Cortex of kidney (tissue), 1 donor: ENCODE measurements at places on chromosomes 11 and 22.
A peak's percentile ranks its signal among the peaks of the same experiment; 100 is the strongest.

DNA sequence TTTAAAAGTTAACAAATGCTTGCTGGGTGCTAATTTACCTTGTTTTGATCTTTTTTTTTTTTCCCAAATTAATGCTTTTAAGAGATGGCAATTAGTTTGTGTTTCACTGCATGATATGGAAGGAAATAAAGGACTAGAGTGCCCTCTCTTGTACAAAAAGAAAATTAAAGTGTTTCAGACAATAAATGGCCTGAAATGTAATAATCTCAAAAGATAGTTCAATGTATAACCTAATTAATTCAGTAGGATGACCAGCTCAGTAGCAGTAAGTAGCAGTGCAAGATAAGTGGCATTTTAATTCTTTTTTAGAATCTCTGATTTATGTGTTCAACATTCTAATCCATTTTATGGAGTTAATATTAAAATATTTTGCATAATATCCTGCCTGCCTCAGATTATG, 39.9 kb upstream of the MYO18B start:
- no peak for DNase-seq

DNA sequence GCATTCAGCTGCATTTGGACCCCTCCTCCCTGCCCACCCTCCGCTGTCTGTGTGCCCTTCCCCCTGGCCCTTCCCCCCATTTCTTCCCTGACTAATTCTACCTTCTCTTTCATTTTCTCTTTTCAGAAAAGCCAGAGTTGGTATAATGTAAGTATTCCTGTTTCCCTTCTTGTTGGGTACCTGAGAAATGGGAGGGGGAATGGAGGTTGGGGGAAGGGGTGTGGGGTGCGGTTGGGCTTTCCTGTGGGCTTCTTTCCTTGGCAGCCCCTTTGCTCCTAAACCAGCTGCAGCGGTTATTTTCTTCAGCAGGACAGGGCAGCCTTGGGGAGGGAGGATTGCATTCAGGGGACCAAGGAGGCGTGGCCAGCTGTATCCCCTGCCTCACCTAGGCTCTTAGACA, 70.2 kb downstream of the SCN3B start:
- DNase-seq, result no peak

- no peak for DNase-seq
Measured at GRCh38 chr22:41831828-41832552, 915 bp upstream of the SREBF2 start.

DNA sequence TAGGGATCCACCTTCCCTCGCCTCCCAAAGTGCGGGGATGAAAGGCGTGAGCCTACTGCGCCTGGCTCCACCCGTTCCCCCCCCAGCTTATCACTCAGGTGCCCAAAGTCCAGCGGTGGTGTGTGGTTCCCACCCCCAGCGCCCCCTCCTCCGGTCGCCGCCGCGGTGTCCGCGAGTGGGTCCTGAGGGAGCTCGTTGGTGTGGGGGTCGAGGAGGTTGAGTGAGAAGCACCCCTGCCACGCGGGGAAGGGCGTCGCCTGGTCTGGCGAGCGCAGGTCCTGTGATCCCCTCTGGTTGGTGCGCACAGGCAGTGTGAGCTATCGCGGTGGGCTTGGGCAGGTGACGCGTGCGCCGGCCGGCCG, 3900.6 kb upstream of the OR11H1 start:
- no peak for DNase-seq

DNA sequence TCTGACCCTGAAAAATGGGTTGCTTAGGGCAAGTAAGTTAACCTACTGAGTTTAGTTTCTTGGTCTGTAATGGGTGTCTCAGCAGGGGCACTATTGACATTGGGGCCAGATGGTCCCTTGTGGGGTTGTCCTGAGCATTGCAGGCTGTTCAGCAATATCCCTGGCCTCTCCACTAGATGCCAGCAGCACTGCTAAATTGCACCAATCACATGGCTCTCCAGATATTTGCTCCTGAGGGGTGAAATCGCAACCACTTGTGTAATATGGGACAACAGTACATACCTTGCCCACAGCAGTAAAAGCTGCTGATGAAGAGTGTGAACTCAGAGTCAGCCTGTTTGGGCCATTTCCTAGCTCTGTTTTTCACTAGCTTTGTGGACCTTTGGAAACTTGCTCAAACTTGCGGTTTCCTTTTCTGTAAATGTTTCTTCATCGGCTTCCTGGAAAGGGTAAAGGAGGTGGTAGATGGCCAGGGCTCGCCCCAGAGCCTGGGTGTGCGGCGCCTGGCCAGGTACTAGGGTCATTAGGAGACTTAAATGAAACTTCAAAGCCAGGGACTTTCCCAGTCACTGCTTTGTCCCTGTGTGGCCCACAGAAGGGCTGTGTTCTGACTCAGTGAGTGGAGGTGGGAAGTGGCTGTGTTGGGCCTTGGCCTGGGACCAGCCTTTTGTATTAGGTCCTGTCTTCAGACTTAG, 13.0 kb downstream of the NCF4 start:
- no peak for DNase-seq

DNA sequence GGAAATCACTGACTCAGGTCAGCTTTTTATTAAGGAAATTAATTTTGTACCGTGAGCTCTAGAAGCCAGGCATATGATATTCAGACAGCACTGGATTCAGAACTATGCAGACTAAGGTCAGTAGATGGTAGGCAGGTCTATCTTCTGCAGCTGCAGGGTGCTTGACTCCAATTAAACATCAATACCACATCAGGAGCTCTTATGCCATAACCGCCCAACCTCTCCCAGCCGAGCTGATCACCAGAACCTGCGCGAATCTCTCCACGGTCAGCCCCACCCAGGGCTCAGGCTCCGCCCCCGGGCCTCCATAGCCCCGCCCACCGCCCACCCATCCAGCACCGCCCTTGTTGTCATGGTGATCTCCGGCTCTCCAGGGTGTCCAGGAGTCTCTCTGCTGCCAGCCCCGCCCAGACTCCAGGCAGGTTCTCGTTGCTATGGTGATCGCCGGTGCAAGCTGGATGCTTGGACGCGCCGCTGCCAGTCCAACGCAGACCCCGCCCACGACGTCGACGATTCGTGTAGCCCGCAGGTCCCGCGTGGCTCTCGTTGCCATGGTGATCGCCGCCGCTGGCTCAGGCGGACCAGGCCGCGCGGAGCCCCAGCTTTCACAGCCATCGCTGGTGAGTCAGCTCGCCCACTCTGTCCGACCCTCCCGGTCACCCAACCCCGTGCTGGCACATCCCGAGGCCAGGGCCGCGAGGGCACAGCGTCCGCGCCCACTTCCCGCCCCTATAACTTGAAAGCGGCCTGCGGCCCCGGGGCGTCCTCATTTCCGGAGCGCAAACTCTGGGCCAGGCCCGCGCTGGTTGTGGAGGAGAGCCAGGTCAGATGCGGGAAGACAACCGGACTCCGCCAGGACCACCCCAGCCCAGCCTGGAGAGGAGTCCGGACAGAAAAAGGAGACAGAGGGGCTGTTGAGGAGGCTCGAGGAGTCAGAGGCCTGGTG, at the start of gene RAB36:
Gene RAB36, plus strand, starts transcription at position 546 of the 946 bp plus-strand sequence. CDS start 1,140 bp downstream, outside the sequence.
- peak; percentile 80 for DNase-seq

GRCh38 chr22:47622541-47622940, 860.1 kb downstream of the TBC1D22A start:
- no peak for DNase-seq

GRCh38 chr11:87870086-87870485, 305.2 kb downstream of the RAB38 start:
- DNase-seq, result no peak

DNA sequence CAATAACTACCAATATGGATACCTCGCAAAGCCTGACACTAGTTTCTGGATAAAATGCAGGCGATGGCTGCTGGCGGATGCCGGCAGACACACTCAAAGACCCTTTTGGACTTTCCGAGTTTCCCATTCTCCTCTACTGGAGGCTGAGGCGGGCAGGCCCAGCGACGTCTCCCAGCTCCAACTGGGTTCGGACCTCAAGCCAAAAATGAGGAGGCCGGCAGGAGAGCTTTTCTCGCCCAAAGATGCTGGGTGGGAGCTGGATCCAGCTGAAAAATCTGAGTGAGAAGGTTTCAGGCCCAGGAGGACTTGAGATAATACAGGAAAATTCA, 428 bp upstream of the FEZ1 start:
- no peak for DNase-seq

DNA sequence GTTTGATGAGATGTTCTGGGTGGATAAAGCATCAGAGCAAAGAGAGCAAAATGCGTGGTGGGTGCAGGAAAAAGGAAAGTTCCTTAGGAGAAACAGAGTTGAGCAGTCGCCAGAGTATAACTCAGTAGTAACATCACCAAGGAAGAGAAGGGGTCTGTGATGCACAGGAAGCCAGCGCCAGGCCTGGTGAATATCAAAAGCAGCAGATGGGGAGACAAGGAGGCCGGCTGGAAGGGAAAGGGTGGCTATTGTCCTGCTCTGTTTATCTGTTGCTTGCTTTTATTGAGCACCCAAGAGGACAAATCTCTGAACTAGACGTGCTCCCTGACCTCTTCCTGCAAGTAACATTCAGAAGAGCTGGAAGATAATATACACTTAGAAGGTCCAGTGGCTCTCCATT, 52.7 kb upstream of the GRAMD1B start:
- no peak for DNase-seq

- DNase-seq, result no peak
Measured at GRCh38 chr22:17950651-17951214, 73.6 kb downstream of the MICAL3 start.

GRCh38 chr22:22584722-22585121, 25.7 kb upstream of the PRAME start:
- DNase-seq, result no peak

- no peak for DNase-seq
Measured at GRCh38 chr22:37169947-37170688, 17.9 kb downstream of the C1QTNF6 start.

DNA sequence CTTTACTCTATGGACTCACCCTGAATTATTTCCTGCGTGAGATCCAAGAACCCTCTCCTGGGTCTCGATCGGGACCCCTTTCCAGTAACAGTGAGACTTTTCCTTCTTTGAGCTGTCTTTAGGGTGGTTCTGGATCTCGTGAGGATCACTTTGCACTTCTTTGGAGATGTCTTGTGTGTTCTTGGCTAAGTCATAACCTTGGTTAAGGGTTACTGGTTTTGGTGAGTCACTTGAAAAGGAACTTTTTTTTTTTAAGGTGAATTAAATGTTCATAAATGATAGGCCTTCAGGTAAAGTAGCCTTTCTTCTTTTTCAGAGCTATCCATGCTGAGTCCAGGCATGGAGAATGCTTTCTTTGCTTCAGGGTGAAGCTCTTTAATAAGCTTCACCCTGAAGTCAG, 19.4 kb upstream of the GSTP1 start:
- no peak for DNase-seq

- DNase-seq, result no peak
Measured at GRCh38 chr11:134124660-134125451, 56.0 kb downstream of the JAM3 start.
